Progenitor cell of endocrine pancreas (in vitro differentiated cells): ENCODE measurements at places on chromosomes 12 and 14. TPM values are rescaled to one million over a fixed set of nuclear protein-coding genes. Genes with fewer than 3 reads are reported as not detected.

DNA sequence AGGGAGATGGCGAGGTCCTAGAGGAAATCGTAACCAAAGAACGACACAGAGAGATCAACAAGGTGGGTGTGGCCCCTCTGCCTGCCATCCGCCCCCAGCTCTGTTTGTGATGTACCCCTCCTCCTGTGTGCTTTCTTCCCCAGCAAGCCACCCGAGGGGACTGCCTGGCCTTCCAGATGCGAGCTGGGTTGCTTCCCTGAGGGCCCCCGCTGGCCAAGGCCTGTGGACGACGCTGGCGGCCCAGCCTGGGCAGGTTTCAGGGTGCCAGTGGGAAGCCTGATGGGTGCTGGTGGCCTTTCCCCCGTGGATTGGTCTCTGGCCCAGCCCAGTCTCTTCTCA is 2.0 kb downstream of the ARL6IP4 start:
- DNase-seq, result no peak

DNA sequence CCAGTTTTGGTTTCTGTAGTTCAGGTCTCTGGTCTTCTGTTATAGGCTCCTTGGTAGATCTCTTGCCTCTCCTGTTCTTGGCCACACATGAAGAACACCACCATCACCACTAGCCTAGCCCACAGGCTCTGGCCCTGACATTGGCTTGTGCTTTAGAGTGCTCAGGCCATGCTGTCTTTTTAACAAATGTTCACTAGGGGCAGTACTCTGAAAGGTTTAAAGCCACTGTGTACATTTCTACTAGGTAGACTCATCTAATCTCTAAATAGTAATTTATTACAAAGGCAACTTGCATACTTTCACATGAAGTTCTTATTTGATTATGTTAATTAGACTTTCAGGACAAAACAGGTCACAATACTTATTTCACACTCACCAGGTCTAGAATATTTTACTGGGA is 38.3 kb downstream of the PDE6H start:
- no peak for DNase-seq

GRCh38 chr12:68611094-68611805 is 551 bp downstream of the RAP1B start:
- peak; percentile 26 for DNase-seq

GRCh38 chr14:75549169-75549568 is 26.9 kb downstream of the BATF start:
- no peak for DNase-seq

- no peak for DNase-seq
Observed at GRCh38 chr14:36723530-36723929, 61.9 kb downstream of the PAX9 start.

- DNase-seq, result no peak
Observed at GRCh38 chr12:66409195-66409871, 107.0 kb downstream of the HELB start.

DNA sequence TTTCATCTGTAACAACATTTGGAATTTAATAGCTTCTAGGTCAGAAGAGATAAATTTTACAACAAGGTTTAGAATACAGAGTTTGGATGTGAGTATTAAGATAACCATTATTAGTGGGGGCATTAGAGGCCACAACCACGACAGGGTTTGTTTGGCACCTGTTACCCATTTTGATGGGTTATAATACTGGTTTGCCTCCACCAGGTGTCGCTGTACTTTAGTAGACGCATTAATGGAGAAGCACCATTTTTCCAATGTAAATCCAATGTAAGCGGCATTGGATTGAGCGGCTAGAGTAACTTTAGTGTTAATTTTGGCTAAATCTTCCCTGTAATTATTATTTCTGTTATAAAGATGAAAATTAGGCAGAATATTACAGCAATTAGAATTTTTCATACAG is 136.2 kb downstream of the SLCO1B3 start:
- DNase-seq, result no peak

DNA sequence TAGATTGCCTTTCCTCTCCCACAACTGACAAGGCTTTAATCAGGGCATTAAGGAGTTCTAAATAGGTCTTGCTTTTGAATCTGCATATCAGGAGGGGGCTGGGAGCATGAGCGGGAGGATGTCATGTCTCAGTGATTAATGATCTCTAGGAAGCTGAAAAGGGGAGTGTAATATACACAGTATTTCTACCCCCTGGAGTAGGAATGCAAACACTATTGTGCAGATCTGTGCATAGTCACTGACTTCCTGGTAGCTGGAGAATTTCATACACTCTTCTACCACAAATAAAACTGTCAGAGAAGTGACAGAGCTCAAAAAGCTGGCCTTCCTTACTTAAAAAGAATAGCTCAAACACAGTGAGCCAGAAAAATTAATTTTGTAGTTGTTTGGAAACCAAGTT is 65.8 kb downstream of the RIC8B start:
- no peak for DNase-seq

GRCh38 chr12:64747695-64748094 is 11.5 kb downstream of the GNS start:
- DNase-seq, result no peak

- no peak for DNase-seq
Observed at GRCh38 chr14:58789736-58790135, 152.0 kb downstream of the DACT1 start.

DNA sequence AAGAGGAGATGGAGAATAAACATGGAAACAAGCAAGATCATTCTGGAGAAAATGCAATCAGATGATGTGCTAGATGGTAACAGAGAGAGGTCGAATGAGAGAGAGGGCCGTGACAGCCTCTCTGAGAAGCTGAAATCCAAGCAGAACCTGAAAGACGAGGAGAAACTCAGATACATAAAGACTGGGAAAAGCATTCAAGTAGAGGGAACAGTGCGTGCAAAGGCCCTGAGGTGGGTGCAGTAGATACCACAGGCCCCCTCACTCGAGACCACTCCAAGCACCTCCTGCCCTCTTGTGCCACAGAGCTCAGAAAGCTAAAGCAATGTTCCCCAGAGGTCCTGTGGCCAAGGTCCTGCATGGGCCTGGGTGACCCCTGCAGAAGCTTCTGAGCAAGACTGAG is 54.8 kb upstream of the DLK1 start:
- no peak for DNase-seq

DNA sequence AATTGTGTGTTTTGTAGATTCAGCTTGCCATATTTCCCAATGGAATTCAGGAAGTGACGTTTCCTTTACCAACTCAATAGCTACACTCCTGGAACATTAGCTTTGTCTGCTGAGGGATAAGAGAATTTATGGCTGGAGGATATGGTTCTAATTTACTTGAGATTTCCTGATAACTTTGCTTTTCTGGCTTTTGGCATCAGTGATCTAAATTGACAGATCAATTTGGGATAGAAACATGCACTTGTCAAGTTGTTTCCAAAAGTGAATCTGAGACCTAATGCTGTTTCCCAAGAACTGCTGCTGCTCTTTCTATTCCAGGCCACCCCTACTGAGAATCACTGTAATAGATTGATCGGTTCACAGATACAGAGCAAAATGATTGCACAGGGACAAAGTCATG is 43.2 kb downstream of the MGAT4C start:
- no peak for DNase-seq

GRCh38 chr14:104458845-104459244 is 120.7 kb upstream of the C14orf180 start:
- no peak for DNase-seq

- no peak for DNase-seq
Observed at GRCh38 chr12:122646517-122647217, 56.5 kb downstream of the HCAR2 start.

GRCh38 chr12:48165089-48165981 is 8.0 kb upstream of the ASB8 start:
- DNase-seq, result no peak

- no peak for DNase-seq
Observed at GRCh38 chr12:102527171-102527720, 46.9 kb upstream of the IGF1 start.

The SLC17A8 gene
- total RNA-seq, result 1.2 and 1.5 TPM in 2 replicates

The ZBTB1 gene
- total RNA-seq, result 43.6 and 44.5 TPM in 2 replicates

The C14orf132 gene
- total RNA-seq, result 49.6 and 58.3 TPM in 2 replicates

The MFAP5 gene
- total RNA-seq, result not detected in 2 replicates

The MYF5 gene
- total RNA-seq, result not detected in 2 replicates

The PTPN6 gene
- 65.4 and 70.2 TPM in 2 replicates for total RNA-seq

The PRR4 gene
- 8.7 and 9.4 TPM in 2 replicates for total RNA-seq

The GYS2 gene
- not detected in 2 replicates for total RNA-seq
